OCI-LY7 (cell line): ENCODE measurements at places on chromosomes 12 and 14. TPM values are rescaled to one million over a fixed set of nuclear protein-coding genes. Genes with fewer than 3 reads are reported as not detected.

The KRT83 gene
- not detected in 2 replicates for total RNA-seq

The BHLHE41 gene
- total RNA-seq, result not detected in 2 replicates

GRCh38 chr12:106903241-106903945 is 52.3 kb upstream of the TMEM263 start:
- peak; percentile 41 for DNase-seq

DNA sequence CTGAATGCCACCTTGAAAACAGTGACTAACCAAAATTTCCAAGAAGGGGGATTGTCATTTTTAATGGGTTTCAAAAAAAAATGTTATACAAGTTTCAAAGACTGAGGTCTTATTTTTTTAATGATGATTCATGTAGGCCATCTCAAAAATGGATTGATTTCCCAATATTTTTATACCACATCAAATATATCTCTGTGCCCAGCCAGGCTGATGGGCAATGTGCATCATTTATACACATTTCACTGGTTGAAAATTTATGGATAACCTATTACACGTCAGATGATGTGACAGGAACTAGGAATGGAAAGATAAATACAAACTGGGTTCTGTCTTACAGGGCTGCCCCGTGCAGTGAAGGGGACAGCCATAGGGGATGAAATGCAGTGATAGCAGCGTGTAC is 112.7 kb upstream of the TMPO start:
- no peak for DNase-seq

GRCh38 chr12:29008786-29009185 is 140.3 kb upstream of the FAR2 start:
- no peak for DNase-seq

DNA sequence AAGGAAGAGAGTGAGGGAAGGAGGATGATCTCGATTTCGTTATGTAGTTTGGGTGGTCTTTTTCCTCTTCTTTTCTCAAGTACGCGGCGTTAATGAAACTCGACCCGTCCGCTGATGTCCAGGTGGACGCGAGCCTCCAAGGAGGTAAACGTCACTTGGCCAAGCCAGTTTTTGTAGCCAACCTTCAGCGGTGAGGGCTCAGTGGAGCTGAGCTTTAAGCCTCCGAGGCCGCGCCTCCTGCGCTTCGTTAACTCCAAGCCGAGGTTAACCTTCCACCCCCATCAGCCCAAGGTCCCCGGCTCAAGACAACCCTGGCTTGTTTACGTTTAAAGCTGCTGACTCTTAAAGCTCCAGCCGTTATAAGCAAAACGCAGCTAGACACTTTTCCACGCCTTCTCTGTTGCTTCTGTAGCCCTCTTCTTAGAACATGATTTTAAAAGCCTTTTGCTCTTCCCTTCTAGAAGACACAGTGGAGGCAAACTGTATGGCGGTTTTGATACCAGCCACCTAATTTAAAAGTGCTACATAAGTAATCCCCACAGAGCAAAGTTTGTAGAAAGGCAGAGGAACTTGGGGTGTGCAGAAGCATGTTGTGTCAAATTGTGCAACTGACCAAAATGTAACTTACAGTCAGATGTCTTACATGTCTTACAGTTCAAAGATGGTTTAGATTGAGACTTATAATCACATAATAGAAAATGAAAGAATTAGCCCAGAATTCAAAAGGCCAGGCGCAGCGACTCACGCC is 923 bp upstream of the ITPR2 start:
- peak; percentile 85 for DNase-seq

DNA sequence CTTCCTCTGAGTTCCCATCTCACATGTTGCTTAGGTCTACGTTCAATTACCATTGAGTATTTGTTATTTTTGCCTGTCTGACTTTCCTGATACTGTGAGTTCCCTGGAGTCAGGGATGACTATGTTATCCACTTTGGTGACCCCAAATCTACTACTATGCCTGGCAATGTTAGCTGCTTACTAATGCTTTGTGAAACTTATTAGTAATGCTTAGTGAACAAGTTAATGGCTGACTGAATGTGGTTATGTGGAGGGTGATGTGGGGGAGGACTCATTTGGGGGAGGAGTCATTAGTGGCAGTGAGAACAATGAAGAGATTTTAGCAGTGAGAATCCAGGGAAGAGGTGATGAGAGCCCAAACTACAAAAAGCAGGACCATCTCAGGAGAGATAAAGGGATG is 121.6 kb downstream of the KTN1 start:
- DNase-seq, result no peak

DNA sequence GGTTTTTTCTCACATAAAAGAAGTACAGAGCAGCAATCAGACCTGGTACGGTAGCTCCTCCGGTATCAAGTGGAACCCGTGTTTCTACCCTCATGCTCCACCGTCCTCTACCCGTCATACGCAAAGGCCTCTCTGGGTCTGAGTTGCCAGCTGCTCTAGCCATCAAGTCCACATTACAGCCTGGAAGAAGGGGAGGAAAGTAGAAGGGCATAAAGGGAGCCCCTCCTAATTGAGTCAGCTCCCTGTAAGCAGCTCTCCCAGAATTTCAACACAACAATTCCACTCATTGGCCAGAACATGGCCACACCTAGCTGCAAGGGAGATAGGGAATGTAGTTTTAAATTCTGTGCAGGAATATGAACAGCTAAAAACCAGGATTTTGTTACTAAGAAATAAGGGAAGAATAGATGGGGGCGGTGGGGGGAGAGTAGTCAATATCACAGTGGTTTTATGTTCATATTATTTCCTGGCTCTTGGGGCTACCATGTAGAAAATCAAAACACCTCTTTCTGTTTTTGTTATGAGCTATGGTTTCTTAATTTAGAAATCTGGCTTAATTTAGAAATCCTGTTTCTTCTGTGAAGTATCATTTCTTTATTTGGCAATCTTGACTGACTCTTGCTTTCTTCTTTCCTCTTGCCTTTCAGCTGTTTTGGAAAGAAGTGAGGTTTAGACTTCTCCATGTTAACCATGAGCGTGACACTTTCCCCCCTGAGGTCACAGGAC is 103.9 kb downstream of the AKAP6 start:
- no peak for DNase-seq

DNA sequence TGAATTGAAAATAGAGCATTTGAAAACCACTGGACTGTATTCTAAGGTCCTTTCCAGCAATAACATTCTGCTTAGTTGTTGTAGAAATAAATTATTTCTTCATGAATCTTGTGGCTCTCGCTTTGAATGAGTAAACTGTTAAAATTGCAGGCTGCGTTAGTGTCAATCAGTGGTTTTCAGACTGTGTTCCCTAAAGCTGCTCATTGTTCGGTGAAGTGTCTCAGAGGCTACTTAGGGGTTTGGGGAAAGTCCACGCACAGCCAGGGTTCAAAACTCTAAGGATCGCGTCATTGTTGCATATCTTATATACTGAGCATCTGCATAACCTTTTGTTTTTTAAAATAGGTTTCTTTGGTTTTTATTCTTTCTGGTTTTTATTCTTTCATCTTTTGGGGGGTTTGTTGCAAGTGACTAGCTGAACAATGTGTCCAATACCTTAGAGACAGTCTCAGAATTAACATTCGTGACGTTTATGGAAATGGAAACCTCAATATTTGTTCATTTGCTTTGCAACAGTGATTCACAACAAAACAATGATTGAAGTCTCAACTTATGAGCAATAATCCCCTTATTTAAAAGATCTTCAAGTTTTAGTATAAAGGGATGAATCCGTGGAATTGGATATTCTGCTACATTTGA is 108.1 kb downstream of the TTLL5 start:
- no peak for DNase-seq
